ENCODE measurements at places on chromosomes 3 and 15. TPM values are rescaled to one million over a fixed set of nuclear protein-coding genes. Genes with fewer than 3 reads are reported as not detected.
A peak's percentile ranks its signal among the peaks of the same experiment; 100 is the strongest.

PROS1 gene
- 29.3 TPM for total RNA-seq

DNA sequence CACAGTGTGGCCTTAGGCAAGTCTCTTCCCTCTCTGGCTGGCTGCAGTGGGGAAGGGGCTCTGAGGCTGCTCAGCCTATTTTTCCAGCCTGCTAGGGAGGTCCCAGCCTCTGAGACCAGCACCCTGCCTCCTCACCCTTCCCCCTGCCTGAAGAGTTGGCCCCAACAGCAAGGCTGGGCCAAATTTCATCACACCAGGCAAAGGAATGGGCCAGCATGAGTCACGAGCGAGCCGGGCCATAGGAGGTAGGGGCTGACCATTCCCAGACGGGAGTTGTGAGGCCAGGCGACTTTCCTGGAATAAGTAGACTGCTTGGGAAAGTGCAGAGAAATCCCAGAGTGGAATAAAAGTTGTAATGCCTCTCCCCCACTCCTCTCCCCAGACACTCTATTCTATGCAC is 5.7 kb upstream of the FBLN2 start:
- peak overlapping the region; percentile 49 for H3K27ac ChIP-seq
- H3K36me3 ChIP-seq, result no peaks in the 10 kb centered on the region
- no peak overlapping the region for H3K4me3 ChIP-seq
- peak; percentile 35 for DNase-seq
- no peaks in the 10 kb centered on the region for H3K4me1 ChIP-seq

GRCh38 chr3:194064380-194065332 is 71.3 kb upstream of the HES1 start:
- H3K4me3 ChIP-seq, result no peak overlapping the region
- H3K4me1 ChIP-seq, result peaks cover under 1% of the 10 kb centered on the region
- H3K36me3 ChIP-seq, result no peaks in the 10 kb centered on the region
- no peak overlapping the region for H3K27ac ChIP-seq

DNA sequence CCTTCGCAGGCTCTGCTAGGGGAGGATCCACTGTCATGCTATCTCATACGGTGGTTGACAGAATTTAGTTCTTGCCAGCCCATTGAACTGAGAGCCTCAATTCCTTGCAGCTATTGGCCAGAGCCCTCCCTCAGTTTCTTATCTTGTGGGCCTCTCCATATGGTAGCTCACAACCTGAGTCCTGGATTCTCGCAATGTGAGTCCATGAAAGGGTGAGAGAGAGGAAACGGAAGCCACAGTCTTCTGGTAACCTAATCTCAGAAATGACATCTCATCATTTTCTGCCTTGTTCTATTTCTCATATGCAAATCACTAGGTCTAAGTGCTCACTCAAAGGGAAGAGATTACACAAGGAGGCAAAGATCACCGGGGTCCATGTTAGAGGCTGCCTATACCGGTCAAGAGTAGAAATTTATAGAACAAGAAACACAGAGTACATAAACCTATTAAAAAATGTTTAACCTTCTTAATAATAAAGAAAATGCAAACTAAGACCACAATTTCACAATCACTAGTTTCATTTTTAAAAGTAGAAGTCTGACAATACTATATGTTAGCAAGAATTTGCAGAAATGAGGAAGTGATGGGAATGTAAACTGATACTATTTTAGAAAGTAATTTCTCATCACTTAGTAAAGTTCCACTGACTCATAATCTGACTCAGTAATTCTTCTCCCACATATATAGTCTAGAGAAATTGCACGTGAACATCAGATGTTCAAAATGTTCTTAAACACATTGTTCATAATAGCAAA is 378.4 kb upstream of the AGTR1 start:
- no peaks in the 10 kb centered on the region for H3K27me3 ChIP-seq
- H3K36me3 ChIP-seq, result no peaks in the 10 kb centered on the region
- H3K27ac ChIP-seq, result no peak overlapping the region

GRCh38 chr15:90264671-90265070 is 801 bp upstream of the NGRN start:
- H3K4me1 ChIP-seq, result peaks cover 39% of the 10 kb centered on the region
- no peak for DNase-seq
- H3K27me3 ChIP-seq, result no peaks in the 10 kb centered on the region
- H3K36me3 ChIP-seq, result no peaks in the 10 kb centered on the region
- peak overlapping the region; percentile 96 for H3K27ac ChIP-seq

GRCh38 chr3:52574056-52574965 is 37.9 kb downstream of the UQCC5 start:
- H3K4me3 ChIP-seq, result no peak overlapping the region
- no peaks in the 10 kb centered on the region for H3K27me3 ChIP-seq
- no peaks in the 10 kb centered on the region for H3K4me1 ChIP-seq
- DNase-seq, result no peak
- peaks cover 22% of the 10 kb centered on the region for H3K36me3 ChIP-seq

Data from thyroid gland (tissue), 4 donors.